Left renal pelvis (tissue), 4 donors: ENCODE measurements at places on chromosomes 1 and 21. TPM values are rescaled to one million over a fixed set of nuclear protein-coding genes. Genes with fewer than 3 reads are reported as not detected.

KLF17 gene
- polyA plus RNA-seq = not detected

FMO4 gene
- 13.8 TPM for polyA plus RNA-seq

SLAMF6 gene
- polyA plus RNA-seq = 0.21 TPM

LHX8 gene
- polyA plus RNA-seq = not detected

PBX1 gene
- polyA plus RNA-seq = 141 TPM

S100A5 gene
- polyA plus RNA-seq = 0.72 TPM

CXADR gene
- polyA plus RNA-seq = 4.9 TPM

TMEM222 gene
- polyA plus RNA-seq = 35.6 TPM

MAB21L3 gene
- 0.38 TPM for polyA plus RNA-seq

SLC22A15 gene
- polyA plus RNA-seq = 5.7 TPM

OR6N1 gene
- not detected for polyA plus RNA-seq

DNA sequence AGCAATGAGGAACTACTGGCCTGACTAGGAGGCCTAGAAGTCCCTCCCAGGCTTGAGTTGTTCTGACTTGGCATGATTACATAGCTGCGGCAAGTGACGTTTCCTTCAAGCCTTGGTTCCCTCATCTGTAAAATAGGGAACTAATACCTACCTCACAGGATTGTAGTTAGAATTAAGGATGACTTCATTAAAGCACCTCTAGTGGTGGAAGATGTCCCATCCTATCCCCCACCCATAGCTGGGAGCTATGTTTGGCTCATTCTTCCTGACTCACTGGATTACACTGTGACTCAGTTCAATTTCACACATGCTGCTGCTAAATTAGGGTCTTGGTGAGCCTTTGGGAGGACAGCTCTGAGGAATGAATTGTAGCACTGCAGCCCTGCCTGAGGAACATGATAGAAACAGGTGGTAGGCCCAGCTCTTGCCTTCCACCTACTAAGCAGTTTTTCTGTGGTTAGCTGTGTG lies 6.0 kb upstream of the SHISA4 start:
- no peak for DNase-seq

GRCh38 chr1:81432059-81432458 lies 368.7 kb upstream of the ADGRL2 start:
- DNase-seq = no peak

GRCh38 chr1:115088871-115089419 lies 358 bp downstream of the TSPAN2 start:
- no peak for DNase-seq

- no peak for DNase-seq
Measured at GRCh38 chr1:199243423-199244061, 604.7 kb downstream of the PTPRC start.

DNA sequence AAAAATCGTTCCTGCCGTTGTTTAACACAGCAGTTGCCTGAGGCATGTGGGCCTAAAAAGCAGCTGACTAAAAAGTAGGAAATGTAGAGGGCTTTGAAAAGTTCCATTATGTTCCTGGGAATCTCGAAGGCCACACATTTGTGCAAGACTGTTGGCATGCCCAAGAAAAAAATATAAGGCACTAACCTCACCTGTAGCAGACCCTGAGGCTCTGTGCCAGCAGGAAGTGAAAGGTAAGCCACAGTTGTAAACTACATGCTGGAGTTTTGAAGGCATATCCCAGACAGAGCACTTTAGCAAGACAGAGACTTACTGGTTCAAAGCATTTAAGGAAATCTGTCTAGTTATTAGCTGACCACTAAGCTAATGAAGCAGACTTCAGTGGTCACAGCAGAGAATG lies 52.7 kb downstream of the TRMT1L start:
- no peak for DNase-seq

- DNase-seq = no peak
Measured at GRCh38 chr1:3814771-3815561, 18.7 kb upstream of the LRRC47 start.

DNA sequence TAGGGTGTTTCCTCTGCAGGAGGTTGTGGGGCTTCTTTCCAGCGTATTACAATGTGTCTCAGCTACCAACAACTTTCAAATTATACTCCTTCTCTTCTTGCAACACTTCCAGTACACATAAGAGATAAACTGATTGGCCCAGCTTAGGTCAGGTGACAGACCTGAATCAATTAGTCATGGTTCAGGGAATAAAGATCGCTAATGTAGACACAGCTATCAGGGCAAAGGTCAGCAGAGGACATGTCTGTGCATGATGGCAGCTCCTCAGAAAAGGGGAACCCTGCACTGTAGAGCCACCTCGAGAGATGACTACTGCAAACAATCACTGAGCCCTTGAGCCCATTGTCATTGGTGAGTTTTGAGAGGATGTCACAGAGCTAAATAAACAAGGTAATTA lies 36.8 kb upstream of the PKN2 start:
- no peak for DNase-seq

DNA sequence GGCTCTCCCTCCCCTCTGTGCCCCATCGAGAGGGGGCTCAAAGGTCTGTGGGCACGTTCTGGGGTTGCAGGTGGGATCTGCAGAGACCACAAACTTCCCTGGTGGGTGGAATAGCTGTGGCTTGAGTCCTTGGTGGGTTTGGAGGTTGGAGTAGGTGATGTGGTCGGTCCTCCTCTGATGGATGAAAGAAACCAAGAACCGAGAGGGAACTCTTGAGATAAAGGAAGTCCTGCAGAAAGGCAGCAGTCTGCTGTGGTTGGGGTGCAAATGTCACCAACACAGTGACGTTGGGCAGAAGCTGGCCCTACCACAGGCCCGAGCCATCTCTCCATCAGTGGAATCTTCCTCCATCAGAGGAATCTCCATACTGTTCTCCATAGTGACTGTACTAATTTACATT lies 171.8 kb downstream of the FCRL5 start:
- DNase-seq = no peak

DNA sequence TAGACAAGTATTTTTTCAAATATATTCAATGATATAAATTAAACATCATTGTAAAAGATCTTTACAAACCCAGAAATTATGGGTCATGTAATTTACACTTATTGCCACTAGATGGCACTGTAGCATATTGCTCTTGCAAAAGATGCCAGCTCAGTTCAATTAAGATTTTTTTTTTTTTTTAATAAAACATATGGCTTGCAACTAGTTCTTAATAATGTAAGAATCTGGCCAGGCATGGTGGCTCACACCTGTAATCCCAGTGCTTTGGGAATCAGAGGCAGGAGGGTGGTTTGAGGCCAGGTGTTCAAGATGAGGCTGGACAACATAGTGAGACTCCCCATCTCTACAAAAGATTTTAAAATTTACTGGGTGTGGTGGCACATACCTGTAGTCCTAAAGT lies 49.4 kb upstream of the DESI2 start:
- DNase-seq = peak; percentile 7

DNA sequence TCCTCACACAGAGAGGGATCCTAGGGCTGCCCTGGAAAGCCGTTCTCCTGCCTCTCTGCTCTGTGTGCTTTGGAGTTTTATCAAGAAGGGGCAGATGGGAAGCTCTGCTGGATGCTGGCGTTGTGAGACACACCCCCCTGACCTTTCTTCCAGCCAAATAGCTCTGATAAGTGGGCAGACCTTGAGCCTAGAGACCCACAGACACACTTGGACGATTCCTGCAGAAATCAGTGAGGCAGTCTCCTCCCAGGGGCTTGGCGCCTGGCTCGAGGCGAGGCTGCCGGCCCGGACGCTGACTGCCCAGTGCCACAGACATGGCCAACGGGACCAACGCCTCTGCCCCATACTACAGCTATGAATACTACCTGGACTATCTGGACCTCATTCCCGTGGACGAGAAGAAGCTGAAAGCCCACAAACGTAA lies at the start of gene MRAP:
TSS of gene MRAP (plus strand) at position 198 of the 424 bp plus-strand sequence. CDS start at position 315, 117 bp downstream.
- DNase-seq = no peak

- DNase-seq = no peak
Measured at GRCh38 chr1:25223471-25223870, 8.8 kb downstream of the SYF2 start.

DNA sequence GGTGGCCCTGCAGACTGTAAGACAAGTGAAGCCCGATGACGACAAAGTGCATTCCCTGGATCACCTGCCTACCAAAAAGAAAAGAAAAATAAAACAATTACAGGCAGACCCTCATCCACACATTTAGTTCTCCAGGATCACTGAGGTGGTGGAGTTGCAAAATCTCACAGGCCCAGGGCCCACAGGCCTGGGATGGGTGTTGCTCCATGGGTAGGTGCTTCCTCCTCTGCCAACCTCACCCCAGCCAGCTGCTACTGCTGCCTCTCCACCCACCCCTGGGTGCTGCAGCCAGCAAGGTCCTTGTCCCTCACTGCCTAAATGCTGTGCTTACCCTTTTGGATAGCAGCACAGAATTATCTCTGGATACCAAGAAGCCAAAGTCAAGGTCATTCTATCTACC lies 146.4 kb upstream of the GALNT2 start:
- DNase-seq = no peak

- no peak for DNase-seq
Measured at GRCh38 chr1:177568622-177569021, 397.9 kb downstream of the BRINP2 start.

GRCh38 chr1:187070076-187070475 lies 241.3 kb downstream of the PLA2G4A start:
- no peak for DNase-seq

GRCh38 chr1:146019231-146020057 lies 2.1 kb downstream of the HJV start:
- DNase-seq = no peak

GRCh38 chr1:223344491-223344890 lies 19.5 kb downstream of the SUSD4 start:
- no peak for DNase-seq

DNA sequence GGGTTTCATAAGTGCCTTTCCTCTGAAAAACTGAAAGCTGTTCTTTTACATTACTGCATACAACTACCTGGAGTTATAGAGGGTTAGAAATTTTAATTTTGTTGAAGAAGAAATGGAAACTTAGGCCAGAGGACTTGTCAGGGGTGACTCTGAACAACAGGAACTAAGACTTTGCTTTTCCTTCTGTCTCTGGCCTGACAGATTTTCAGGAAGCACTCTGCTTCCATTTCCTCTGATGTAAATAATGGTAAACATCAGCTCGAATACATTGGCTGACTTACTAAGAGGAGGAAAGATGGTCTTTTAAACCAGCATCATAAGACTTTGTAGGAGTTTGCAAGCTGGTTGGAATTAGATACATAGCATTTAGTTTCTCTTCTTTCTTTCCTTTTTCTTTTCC lies 27.1 kb upstream of the PLEKHM2 start:
- no peak for DNase-seq

DNA sequence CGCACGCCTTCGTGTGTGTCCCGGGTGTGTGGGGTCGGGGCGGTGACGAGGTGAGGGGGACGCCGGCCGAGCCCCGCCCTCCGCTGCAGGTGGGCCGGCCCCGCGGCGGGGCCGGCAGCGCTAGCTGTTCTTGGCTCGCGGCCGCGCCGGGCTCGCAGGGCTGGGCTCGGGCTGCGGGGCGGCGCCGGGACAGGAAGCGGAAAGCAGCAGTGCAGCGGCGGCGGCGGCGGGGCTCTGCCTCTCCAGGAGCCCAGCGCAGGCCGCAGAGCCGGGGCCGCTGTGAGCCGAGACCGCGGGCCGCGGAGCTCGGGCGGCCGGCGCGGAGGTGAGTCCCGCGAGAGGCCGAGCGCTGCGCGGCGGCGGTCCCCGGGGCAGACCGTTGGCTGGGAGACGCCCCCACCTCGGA lies at the start of gene VANGL1:
TSS of gene VANGL1 (plus strand) at position 209 of the 406 bp plus-strand sequence. CDS start 9,444 bp downstream, outside the sequence.
- DNase-seq = peak; percentile 10

DNA sequence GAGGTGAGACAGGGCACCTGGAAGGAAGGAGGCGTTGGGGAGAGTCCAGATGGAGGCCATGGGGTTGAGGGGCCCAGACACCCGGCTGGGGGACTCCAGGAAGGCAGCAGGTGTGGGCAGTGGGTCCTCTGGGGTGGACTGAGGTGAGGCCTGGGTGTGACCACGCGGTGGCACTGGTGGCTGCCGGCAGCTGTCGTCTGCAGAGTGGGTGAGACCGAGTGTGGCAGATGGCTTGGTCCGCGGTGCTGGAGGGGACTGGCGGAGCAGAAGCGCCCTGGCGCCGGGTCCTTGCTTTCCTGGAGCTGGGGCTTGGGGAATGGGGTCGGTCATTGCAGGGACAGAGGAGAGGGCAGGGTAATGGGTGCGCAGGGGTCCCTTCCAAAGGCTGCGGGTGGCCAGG lies 12.5 kb downstream of the AGRN start:
- no peak for DNase-seq

DNA sequence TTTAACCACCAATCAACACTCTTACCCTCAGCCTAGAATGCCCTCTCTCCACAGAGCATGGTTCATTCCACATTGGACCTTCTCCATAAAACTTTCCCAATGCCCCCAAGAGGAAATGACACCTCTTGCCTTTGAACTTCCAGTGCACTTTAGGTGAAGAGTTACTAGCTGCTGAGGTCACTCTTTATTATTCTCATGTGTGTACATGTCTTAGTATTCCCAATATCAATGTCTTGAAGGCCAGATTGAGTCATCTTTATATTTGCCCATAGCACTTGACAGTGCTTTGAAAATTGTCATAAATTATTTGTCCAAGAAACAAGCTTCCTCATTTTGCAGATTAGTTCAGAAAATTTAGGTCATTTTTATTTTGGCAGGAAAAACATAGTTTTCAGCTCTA lies 8.1 kb upstream of the DNASE2B start:
- DNase-seq = no peak

GRCh38 chr1:170168265-170168664 lies 22.5 kb downstream of the NTMT2 start:
- DNase-seq = no peak

GRCh38 chr21:45874716-45875415 lies 106.7 kb upstream of the COL6A1 start:
- no peak for DNase-seq

DNA sequence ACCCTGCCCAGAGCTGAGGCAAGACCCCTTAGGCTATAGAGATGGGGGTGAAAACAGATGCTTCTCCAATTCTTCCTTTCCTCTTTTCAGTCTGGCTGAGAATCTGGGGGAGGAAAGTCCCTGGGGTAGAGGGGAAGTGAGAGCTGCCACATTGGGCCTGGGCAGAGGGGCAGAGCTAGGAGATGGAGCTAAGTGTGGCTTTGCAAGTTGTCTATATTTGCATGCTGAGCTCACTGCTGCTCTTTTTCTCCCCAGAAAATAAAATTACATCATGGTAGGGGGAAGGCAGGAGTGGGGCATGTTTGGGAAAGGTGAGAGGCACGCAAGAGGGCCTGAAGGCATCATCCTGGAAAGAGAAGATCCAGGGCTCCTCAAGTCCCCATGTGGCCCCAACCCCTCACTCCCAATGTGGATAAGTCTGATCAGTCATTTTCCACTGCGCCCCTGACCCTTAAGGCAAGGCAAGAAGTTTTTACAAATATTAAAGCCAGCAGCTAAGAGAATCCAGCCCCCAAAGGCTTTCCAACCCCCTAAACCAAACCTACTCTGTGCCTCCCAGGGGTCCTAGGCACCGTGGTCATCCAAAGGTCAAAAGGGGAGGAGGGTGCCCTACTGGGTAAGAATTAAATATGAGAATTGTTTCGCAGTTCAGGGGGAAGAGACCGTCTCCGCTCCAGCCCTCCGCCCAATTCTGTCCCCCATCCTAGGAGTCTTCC lies 500 bp upstream of the PEA15 start:
- DNase-seq = no peak

DNA sequence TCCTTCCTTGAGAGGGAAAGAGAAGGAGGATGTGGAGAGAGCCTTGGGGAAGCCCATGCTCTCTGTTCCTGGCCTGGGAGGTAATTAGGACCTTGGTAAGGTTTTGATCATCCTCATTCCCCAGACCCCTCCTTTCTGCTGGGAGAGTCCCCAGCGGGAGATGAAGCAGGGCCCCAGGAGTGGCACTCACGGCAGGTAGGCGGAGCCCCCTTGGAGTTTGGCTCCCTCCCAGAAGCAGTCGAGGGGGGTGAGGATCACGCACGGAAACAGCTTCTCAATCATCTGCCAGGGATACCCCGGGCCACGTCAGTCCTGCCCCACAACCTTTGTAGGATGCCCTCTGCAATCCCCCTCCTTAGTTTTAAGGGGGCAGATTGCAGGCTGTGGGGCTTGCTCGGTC lies 11.5 kb downstream of the PTCH2 start:
- DNase-seq = no peak
